ENCODE measurements at places on chromosomes 12 and 14.
A peak's percentile ranks its signal among the peaks of the same experiment; 100 is the strongest.

DNA sequence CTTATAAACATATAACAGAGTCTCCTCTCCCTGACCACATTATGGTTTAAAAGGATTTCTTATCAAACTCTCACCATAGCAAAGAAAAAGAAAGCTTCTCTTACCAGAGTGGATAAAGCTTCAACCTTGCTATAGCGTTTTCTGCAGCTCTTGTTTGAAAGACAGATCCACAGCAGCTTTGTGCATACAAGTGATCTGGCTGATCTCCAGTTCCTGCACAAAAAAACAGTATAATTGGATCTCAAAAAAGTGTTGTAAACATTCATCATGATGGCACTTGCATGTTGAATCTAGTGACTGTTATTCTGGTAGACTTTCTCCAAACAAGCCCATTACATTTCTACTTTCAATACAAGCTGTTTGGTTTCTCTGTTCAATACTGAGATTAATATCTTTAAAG lies 178.9 kb upstream of the MGAT4C start:
- DNase-seq: no peak

DNA sequence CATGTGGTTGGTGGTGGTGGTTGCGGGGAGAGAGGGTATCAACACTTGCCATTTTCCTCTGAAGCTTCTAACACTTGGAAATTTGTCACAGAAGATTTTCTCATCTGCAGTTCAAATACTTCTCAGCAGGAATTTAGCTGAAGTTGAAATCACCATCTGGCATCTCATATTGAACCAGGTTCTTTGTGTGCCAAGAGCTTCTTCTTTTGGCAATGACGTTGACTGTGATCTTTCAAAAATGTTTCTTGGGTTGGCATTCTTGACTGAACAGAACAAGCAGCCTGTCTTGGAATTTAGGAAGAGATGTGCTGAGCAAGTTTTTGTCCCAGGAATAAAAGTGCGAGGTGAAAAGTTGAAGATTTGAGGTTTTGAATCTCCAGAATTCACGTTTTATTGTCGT lies 8.7 kb upstream of the NIN start:
- DNase-seq: no peak

GRCh38 chr12:120103044-120103338 lies 13.6 kb downstream of the RAB35 start:
- DNase-seq: no peak

DNA sequence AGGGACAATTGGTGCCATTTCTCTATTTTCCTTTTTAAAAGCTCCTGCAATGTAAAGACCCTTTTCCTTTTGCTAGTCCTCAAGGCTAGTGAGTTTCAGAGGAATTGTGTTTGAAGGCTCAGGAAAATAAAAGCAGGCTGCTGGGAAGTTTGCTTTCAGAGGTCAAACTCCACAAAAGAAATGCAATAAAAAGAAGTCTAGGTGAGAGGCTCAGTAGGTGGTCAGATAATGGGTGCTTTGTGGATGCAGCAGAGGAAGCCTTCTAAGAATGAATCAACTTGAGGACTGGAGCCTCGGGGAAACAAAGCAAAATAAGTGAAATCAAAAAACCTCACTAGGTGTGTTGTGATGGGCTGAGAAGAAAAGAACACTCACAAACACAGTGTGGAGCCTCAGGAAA lies 10.3 kb downstream of the CCDC175 start:
- no peak for DNase-seq

GRCh38 chr12:2477009-2477766 lies 317.6 kb upstream of the FKBP4 start:
- DNase-seq: no peak

- no peak for DNase-seq
Observed at GRCh38 chr12:79681008-79681590, 9.7 kb downstream of the PAWR start.

DNA sequence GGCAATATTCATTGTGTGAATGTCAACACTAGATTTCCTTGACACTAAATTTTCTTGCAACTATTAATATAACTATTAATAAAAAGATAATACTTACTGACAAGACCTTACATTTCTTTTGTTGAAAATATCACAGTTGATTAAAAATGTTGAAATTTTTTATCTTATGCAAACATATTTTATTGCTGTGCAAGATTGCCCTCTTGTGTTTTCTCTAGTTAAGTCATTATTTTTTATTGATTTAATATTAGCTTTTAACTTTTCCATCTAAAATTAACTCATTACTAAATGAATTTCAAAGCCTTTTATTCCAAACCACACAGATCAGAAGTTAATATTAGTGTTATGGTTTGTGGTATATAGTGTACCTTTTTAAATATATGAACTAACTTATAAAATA lies 11.7 kb upstream of the NAA30 start:
- no peak for DNase-seq

- no peak for DNase-seq
Observed at GRCh38 chr14:56759633-56760032, 50.6 kb downstream of the OTX2 start.

DNA sequence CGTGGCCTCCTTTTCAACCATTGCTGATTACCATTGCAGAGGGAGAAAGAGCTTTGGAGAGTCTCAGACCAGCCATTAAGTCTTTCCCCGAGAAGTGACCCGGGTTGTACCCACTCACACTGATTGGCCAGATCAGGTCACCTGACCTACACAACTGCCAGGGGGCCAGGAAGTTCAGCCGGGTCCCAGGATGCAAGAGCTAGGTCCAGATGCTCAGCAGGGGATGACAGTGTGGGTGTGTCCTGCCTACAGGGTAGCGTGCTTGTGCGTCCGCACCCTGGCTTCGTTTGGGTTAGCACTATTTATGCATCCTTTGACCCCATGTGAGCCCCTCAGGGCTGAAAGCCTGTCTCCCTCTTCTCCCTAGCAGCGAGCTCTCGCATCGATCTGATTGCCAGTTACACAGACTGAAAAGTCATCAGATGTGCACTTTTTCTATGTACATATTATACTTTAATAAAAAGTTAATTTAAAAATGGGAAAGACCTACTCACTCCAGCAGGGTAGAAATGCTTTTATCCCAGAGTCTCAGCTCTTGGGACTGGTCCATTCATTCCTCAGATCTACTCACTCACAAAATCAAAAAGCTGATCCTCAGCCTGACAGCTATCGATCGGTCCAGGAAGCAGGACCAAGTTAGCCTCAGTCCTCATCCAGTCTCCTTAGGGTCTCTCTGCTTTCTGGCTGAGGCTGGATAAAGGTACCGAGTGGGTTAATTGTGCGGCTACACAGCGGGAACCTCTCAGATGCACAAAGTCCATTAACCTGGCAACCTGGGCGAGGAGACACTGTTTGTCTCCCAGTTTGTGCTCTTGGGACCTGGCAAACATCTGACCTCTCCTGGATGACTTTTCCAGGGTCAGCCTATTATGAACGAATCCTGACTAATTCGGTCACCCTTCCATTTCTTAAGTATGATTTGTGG lies 68.0 kb downstream of the SERPINA3 start:
- DNase-seq: no peak

DNA sequence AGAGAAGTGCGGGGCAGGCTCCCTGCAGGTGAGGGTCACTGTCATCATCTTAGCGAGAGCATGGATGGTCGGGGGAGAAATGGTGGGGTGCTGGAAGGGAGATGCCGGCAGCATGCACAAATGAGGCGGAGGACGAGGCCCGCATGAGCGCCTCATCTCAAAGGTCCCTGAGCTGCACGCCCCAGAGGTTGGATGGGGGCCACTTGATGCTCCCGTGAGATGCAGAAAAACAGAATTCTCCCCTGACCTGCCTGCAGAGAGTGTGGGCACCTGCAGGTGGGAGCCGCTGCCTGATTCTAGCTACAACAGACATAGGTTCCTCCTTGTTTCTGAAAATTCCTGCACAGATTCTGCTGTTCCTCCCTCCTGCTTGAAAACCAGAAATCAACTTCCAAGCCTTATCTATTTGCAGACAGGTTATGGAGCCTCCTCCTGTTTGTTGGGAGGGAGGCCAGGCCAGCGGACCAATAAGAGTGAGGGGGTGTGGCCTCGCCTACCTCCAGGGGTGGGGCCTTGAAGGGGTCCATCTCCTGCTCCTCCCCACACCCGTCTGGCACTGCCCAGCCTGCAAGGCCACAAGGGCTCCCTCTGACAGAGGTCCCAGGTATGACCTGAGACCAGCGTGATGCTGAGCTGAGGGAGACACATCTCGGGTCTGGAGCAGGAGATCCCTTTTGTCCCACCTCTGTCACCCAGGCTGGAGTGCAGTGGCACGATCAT lies 67.2 kb downstream of the KDM2B start:
- DNase-seq: no peak

- no peak for DNase-seq
Observed at GRCh38 chr12:115213538-115214016, 529.6 kb upstream of the TBX3 start.

DNA sequence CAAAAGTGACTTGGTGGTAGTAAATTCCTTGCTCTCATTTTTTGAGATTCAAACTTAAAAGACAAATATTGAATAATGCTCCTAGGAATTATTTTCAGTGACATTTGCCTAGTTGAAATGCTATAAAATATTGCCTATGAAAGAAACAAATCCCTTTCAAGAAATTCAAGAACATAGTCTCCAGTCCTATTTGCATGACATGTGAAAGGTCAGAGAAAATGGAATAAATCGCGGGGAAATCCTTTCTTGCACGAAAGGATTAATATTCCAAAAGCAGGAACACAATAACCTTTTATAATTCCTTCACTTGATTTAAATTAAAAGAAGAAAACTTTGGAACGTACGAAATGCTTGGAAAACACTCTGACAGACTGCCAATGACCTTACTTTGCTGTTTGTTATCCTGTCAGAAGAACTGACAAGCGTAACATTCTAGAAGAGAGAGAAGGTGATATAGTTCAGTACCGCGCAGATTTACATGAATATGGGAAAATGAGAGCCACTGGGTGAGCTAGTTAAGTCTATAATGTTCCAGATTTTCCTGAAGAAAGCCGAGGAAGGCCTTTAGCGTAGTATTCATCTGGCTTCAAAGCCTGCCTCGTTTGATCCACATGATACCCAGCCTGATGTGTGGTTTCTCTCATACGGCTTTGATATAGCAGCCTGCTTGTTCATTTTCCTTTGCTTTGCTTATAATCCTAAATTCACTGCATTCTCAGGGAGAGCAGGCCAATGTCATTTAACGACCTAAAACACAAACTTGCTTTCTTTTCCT lies 103.0 kb downstream of the PRIMA1 start:
- no peak for DNase-seq

GRCh38 chr12:88298761-88299242 lies 156.7 kb downstream of the TMTC3 start:
- DNase-seq: peak; percentile 53

DNA sequence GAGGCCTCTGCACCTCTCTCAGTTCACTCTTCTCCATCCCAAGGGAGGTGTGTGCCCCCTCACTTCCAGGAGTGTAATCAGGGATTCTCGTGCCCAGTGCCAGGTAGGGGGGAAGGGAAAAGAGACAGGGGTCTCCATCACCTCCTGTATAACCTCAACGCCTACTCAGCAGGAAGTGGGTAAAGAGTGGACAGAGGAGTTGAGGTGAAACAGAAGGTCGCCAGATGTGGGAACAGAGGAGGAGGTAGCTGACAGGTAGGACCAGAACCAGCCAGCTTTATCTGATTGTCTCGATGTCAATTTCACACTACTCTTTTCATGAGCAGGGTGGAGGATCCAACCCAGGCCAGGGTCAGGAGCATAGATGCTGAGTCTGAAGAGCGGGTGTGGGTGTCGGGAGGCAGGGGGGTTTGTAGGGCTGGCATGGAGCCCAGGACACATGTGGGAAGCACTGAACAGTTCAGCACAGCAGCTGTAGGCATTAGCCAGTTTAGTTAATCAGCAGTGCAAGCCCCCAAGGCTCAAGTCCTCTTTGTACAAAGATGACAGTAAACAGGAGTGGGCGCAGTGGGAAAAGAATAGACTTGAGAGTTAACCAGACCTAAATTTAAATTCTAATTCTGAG lies 213.5 kb downstream of the PELI2 start:
- no peak for DNase-seq

DNA sequence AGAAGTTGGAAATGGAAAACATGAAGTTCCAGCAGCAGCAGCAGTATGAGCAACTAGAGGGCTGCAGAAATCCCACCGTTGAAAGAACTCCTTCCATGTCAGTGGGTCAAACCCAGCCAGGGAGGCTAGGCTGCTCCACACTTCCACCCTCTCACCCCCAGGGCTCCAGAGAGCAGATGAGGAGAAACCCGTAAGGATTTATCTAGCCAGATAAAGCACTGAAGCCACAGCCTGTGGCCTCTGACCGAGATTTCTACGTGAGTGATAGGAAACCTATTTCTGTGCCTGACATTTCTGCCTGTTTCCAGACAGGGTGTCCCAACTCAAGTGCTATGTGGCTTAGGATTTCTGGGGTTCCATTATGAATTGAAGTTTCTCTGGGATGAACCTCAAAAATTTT lies 100.0 kb upstream of the EEA1 start:
- DNase-seq: no peak

GRCh38 chr14:24066496-24067132 lies 4.7 kb upstream of the CPNE6 start:
- no peak for DNase-seq

DNA sequence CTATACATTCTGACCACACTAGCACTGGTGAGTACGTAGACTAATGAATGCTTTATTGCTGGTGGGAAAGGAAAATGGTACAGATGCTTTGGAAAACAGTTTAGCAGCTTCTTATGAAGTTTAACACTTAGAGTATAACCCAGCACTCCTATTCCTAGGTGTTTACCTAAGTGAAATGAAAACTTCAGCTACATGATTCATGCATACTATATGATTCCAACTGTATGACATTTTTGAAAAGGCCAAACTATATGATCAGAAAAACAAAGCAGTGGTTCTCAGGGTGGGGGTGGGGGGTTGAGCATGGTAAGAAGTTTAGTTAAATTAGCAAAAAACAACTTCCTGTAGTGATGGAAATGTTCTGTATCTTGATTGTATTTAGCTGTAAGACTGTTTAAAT lies 22.1 kb upstream of the ARID4A start:
- no peak for DNase-seq

- no peak for DNase-seq
Observed at GRCh38 chr12:101597164-101597563, 2.4 kb downstream of the MYBPC1 start.

DNA sequence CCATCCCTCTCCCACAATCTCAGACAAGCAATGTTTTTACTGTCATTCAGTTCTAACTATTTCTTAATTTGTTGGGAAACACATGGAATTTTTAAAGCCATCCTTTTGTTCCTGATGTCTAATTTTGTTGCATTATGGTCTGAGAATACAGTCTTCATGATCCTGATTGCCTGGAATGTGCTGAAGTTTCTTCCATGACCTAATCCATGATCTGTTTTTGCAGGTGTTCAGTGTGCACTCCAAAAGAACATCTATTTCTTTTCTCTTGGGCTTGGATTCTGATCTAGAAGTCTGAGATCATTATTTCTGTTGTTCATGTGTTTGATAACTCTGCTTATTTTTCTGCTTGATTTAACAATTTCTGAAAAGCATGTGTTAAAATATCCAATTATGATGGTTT lies 43.2 kb upstream of the PHC1 start:
- no peak for DNase-seq

Data from HS-5 (cell line).